PC-3 (cell line): ENCODE measurements at places on chromosomes 7 and 10.

DNA sequence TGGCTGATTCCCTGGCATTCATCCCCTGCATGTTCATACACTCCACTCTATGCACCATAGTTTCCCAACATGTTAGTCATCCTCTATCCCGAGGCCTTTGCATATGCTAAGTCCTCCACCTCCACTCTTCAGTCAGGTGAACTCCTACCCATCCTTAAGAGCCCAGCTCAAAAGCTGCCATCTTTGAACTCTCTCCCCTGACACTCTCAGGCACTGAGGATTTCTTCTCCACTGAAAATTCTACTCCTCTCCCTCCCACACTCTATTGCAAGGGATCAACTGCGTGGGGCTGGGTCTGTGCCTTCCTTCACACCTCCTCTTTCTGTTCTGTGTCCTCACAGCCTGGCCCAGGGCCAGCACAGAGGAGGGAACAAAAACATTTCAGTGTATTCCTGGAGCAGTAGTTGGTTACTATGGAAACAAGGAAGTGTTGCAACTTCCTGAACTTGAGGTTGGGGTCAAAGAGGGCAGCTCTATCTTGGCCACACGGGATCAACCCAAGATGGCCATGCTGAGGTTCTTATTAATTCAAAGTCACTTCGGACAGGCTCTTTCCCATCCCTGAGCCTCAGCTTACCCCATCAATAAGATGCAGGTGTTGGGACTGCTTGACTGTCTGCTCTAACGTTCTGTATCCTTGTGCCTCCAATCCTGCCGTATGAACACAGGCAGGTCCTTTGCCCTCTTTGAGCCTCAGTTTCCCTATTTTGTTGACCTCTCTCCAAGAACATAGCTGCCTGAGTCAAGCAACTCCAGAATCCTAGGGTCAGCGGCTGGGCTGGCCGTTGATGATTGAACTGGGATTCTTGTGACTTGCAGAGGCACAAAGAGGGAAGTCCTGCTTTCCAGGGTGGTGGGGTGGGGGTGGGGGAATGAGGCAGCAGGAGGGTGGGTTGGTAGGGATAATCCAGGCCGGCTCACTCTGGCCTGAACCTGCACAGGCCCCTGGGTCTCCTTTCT, 15.5 kb downstream of the ZMIZ1 start:
- H3K4me3 ChIP-seq, result no peak overlapping the region
- peaks cover 43% of the 10 kb centered on the region for H3K4me1 ChIP-seq
- H3K36me3 ChIP-seq, result 0 out of 2 replicates have a peak, but pooled peaks cover 2% of the 10 kb centered on the region
- no peak overlapping the region for H3K27ac ChIP-seq
- H3K27me3 ChIP-seq, result no peaks in the 10 kb centered on the region

DNA sequence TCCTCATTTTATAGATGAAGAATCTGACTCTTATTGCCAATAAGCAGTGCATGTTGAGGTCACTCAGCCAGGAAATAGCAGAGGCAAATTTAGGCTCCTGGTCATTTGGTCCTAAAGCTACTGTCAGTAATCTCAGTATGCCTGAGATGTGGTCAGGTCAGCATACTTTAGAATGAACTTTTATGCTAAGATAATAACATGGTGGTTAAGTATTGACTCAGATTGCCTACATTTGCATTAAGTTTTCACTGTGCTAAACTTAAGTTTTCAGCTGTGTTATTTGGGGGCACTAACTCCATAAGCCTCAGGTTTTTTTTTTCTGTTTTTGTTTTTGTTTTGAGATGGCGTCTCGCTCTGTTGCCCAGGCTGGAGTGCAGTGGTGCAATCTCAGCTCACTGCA, 35.9 kb upstream of the CCSER2 start:
- H3K27ac ChIP-seq, result no peak overlapping the region
- DNase-seq, result no peak
- H3K4me1 ChIP-seq, result no peaks in the 10 kb centered on the region
- H3K27me3 ChIP-seq, result peaks cover 5% of the 10 kb centered on the region; the same call in 1 of the 2 replicates
- H3K36me3 ChIP-seq, result no peaks in the 10 kb centered on the region

- peak; percentile 95 for DNase-seq
- peaks cover 53% of the 10 kb centered on the region for H3K4me1 ChIP-seq
- H3K4me3 ChIP-seq, result peak overlapping the region; percentile 1; the same call in 1 of the 2 replicates
- H3K36me3 ChIP-seq, result no peaks in the 10 kb centered on the region
- no peaks in the 10 kb centered on the region for H3K27me3 ChIP-seq
- peak overlapping the region; percentile 31 for H3K27ac ChIP-seq
Observed at GRCh38 chr10:77290528-77291155, 347.0 kb downstream of the KCNMA1 start.

GRCh38 chr10:30184397-30185033, 125.1 kb upstream of the JCAD start:
- DNase-seq, result no peak
- H3K27me3 ChIP-seq, result no peaks in the 10 kb centered on the region
- H3K27ac ChIP-seq, result no peak overlapping the region

- no peaks in the 10 kb centered on the region for H3K36me3 ChIP-seq
- H3K4me3 ChIP-seq, result no peak overlapping the region
- DNase-seq, result no peak
- H3K27ac ChIP-seq, result no peak overlapping the region
Observed at GRCh38 chr10:127354255-127354654, 157.9 kb upstream of the INSYN2A start.

GRCh38 chr7:130908345-130909160, 174.5 kb upstream of the KLF14 start:
- DNase-seq, result peak; percentile 50
- peaks cover 53% of the 10 kb centered on the region for H3K4me1 ChIP-seq
- no peaks in the 10 kb centered on the region for H3K27me3 ChIP-seq

DNA sequence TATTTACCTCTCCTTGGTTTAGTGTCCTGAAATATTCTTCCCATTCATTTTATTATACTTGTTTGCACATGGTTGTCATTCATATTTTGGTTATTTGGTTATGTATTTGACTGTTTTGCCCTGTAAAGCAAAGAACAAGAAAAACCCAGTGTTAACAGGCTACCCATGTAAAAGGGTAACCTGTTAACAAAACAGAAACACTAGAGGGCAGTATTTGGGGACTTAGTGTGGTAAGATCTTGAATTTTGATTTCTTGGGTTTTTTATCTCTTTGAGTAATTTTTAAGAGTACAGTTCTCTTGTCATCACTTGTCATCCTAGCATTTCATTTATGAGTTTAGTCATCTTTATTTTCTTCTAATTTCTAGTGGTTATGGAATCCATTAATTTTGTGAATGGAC, 51.3 kb downstream of the POLL start:
- no peaks in the 10 kb centered on the region for H3K36me3 ChIP-seq
- peak; percentile 53 for DNase-seq
- H3K27me3 ChIP-seq, result no peaks in the 10 kb centered on the region
- no peaks in the 10 kb centered on the region for H3K4me1 ChIP-seq
- H3K4me3 ChIP-seq, result no peak overlapping the region

DNA sequence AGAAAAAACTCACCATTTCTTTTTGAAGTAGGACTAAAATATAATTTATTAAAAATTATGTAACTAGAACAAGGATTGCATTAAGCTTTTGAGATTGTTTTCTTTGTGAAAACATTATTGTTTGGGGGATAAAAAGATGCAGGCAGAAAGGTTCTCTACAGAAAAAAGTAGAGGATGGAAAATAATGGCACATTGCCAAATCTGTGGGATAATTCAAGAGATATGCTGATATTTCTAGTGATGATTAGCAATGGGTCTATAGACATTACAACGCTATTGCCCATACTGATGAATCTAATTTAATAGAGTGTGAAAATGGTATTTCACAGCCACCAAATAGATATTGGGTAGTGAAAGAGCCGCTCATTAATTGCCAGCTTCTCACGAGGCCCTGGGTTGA, 204.3 kb downstream of the RAPGEF5 start:
- no peak for DNase-seq
- H3K4me1 ChIP-seq, result peaks cover 14% of the 10 kb centered on the region
- no peaks in the 10 kb centered on the region for H3K27me3 ChIP-seq
- no peaks in the 10 kb centered on the region for H3K36me3 ChIP-seq

DNA sequence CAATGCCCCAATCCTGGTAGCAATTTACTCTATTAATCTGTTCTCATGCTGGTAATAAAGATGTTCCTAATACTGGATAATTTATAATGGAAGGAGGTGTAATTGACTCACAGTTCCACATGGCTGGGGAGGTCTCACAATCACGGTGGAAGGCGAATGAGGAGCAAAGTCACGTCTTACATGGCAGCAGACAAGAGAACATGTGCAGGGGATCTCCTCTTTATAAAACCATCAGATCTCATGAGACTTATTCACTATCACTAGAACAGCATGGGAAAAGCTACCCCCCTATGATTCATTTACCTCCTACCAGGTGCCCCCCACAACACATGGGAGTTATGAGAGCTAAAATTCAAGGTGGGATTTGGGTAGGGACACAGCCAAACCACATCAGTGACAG, 872.2 kb downstream of the ANKRD7 start:
- no peaks in the 10 kb centered on the region for H3K27me3 ChIP-seq
- no peaks in the 10 kb centered on the region for H3K36me3 ChIP-seq
- H3K4me1 ChIP-seq, result no peaks in the 10 kb centered on the region
- H3K4me3 ChIP-seq, result no peak overlapping the region
- no peak overlapping the region for H3K27ac ChIP-seq

DNA sequence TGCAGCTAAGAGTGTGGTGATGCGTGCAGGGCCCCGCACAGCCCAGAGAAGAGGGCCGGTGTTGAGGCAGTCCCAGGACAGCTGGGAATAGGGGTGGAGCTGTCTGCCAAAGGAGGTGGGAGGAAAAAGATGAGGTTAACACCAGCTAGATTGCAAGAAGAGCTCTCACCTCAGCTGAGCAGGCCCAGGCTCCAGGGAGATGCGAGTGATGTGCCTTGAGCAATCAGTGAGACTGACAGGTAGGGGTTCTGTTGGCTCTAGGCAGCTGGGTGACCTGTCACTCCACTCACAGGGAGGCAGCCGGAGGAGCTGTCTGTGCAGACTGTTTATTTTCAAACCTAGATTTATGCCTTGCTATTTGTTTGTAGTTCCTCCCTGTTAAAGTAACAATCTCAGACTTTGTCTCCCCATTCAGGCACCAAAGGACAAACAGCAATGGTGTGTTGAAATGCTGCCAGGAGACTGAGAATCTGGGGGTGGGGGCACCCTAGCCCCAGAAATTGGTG, 205.1 kb upstream of the CXCL12 start:
- no peaks in the 10 kb centered on the region for H3K36me3 ChIP-seq
- H3K27ac ChIP-seq, result no peak overlapping the region
- no peak for DNase-seq

DNA sequence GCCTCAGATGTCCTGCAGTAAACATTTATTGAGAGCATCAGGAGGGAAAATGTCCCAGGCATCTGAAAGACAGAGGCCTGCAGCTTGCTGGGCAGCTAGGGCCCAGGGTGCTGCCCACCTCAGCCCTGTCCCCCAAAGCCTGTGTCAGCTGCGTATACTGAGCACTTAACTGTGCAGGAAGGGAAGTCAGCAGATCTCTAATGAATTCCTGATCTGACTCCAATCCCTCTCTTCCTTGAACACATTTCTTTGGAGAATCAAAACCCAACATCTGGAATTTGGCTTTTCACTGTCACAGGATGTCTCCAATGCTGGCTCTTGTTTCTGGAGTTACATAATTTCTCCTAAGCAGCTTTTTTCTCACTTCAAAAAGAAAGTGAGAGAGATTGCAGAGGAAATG, 364.7 kb upstream of the NFE2L3 start:
- H3K4me3 ChIP-seq, result no peak overlapping the region
- no peaks in the 10 kb centered on the region for H3K4me1 ChIP-seq
- no peaks in the 10 kb centered on the region for H3K36me3 ChIP-seq
- no peak overlapping the region for H3K27ac ChIP-seq
- DNase-seq, result no peak

GRCh38 chr7:139896831-139897230, 67.8 kb downstream of the TBXAS1 start:
- no peak for DNase-seq
- no peak overlapping the region for H3K4me3 ChIP-seq
- no peaks in the 10 kb centered on the region for H3K4me1 ChIP-seq
- H3K27me3 ChIP-seq, result no peaks in the 10 kb centered on the region
- H3K36me3 ChIP-seq, result no peaks in the 10 kb centered on the region
- no peak overlapping the region for H3K27ac ChIP-seq

- H3K4me3 ChIP-seq, result no peak overlapping the region
- H3K4me1 ChIP-seq, result no peaks in the 10 kb centered on the region
- no peak overlapping the region for H3K27ac ChIP-seq
- no peak for DNase-seq
Observed at GRCh38 chr10:95035332-95036295, 33.7 kb downstream of the CYP2C8 start.

- no peaks in the 10 kb centered on the region for H3K4me1 ChIP-seq
- H3K27ac ChIP-seq, result no peak overlapping the region
- H3K27me3 ChIP-seq, result no peaks in the 10 kb centered on the region
- no peak for DNase-seq
- no peak overlapping the region for H3K4me3 ChIP-seq
Observed at GRCh38 chr7:94898340-94898739, 9.1 kb upstream of the PPP1R9A start.

DNA sequence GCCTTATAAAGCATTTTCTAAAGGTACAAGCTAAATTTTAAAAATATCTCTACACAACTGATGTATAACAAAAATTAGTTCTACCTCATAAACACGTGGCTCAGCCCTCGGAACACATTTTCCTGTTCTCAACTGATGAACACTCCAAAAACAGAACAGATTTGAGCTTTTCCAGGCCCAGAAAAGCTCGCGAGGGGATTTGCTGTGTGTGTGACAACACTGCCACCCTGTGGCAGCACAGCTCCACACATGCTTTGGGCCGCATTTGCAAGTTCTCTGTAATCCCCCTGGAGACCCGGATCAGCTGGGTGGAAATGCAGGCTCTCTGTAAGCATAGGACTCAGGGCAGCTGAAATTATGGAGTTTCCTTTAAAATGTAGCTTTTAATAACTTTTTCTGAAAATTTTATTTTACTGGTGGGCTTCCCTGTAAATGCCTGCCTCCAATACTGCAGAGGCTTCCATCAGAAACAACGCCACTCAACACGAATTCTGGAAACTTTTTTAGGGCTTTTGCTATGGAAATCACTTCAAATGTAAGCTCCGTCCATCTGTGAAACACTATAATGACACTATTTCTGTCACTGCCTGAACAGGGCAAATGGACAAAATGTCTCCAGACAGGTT, 155.5 kb downstream of the COBL start:
- DNase-seq, result peak; percentile 72
- H3K27me3 ChIP-seq, result no peaks in the 10 kb centered on the region
- no peaks in the 10 kb centered on the region for H3K36me3 ChIP-seq
- H3K4me1 ChIP-seq, result no peaks in the 10 kb centered on the region; the same call in 1 of the 2 replicates
- H3K27ac ChIP-seq, result no peak overlapping the region

- DNase-seq, result peak; percentile 55
- H3K36me3 ChIP-seq, result no peaks in the 10 kb centered on the region
- 0 out of 2 replicates have a peak, but pooled peaks cover 3% of the 10 kb centered on the region for H3K4me1 ChIP-seq
- H3K4me3 ChIP-seq, result no peak overlapping the region
- H3K27ac ChIP-seq, result peak overlapping the region; percentile 7
Observed at GRCh38 chr10:125916977-125917376, 20.6 kb downstream of the FANK1 start.

DNA sequence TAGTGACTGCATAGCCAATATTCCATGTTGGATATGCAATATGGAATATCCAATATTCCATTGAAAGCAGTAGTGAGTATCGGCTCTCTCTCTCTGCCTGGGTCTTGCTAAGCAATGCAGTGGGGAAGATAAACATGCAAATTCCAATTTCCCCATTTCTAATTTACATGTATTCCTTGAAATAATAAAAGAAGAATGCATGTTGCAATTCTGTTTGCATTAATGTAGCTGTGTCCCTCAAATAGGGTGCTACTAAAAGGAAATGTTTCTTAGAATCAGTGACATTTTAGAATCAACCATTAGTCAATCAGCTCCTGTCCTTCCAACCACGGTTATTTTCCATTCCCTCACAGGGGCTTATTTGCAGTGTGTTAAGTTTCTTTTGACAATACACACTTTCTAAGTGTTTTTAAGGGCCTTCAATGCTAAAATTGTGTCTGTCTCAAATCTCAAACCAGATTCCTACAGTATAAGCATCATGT, 46.7 kb downstream of the AFAP1L2 start:
- no peak overlapping the region for H3K4me3 ChIP-seq
- H3K4me1 ChIP-seq, result peaks cover 24% of the 10 kb centered on the region
- no peak for DNase-seq
- H3K27me3 ChIP-seq, result no peaks in the 10 kb centered on the region
- no peak overlapping the region for H3K27ac ChIP-seq
- no peaks in the 10 kb centered on the region for H3K36me3 ChIP-seq
